ENCODE measurements at places on chromosomes 12 and 14.

DNA sequence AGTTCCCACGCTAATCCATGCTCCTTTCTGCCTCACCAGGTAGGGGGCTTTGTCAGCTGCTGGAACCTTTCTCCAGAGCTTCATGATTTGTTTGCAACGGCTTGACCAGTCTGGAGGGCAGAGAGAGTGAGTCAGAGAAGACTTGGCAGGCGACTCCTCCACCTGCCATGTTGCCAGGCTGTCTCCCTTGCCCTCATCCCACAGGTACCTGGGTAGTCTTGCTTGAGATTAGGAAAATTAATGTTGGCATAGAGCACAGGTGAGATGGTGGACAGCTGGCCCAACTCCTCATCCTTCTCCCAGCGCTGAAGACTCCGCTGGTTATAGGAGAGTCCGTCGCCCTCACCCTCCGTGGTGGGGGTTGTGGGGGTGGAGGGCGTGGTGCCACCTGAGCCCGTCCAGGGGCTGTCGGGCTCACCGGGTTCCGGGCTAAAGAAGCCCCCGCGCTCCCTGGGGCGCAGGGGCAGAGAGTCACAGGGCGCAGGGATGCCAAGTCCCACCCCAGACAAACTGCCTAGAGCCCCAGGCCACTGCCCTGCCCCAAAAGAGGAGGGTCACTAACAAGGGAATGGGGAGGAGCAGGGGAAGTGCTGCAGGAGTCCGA, 18.6 kb downstream of the KMT2D start:
- no peak for DNase-seq

GRCh38 chr12:69824966-69825560, at the start of gene MYRFL:
MYRFL (plus strand) TSS chr12:69825227; CDS start chr12:69825518, 291 bp downstream.
- DNase-seq, result no peak

DNA sequence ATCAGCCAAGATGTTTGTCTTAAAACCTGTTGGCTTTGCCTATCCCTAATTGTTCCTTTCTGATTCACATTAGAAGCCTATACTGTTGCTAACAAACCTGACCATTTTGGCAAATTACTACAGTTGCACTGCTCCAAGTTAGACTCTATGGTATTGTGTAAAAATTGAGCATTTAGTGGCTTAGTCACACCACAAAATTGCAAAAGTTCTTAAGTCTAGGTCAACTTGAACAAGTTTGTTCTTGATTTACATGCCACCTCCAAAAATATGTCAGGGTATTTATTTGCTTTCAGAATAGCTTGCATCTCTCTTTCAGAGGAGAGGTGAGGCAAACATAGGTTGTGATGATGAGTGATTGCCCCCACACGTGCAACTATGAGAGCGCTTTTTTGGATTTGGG, 27.0 kb upstream of the PTHLH start:
- no peak for DNase-seq

DNA sequence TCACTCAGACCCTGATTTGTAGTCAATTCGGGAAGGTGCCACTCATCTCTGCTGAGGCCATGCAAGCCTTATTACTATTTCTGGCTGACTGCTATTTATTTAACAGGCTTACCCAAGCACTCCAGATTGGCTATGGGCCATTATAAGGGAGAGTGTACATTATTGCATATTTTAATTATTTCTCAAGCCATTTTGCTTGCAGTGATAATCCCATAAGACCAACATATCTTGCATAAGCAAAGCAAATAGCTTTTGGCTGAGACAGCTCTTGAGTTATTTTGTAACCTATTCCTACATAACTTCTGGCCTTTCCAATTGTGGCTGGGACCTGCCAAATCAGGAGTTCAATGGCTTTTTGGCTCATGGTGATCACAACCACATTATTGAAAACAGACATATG, 509.6 kb upstream of the USP15 start:
- DNase-seq, result no peak

- no peak for DNase-seq
Measured at GRCh38 chr14:72045271-72045670, 113.0 kb downstream of the RGS6 start.

DNA sequence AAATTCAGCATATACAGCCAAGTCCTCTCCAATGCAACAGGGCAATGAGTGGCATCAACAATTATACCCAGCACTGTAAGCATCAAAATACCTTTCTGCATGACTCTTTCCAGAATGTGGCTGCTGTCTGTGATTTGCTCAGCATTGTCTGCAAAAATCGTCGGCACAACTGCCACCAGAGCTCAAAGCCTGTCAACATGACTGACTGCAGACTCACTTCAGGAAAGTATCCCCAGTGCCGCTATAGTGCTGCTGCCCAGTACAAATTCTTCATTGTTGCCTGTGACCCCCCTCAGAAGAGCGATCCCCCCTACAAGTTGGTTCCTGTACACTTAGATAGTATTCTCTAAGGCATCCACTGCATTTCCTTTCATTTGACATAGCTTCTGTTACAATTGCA, 735 bp downstream of the RNASE6 start:
- no peak for DNase-seq

DNA sequence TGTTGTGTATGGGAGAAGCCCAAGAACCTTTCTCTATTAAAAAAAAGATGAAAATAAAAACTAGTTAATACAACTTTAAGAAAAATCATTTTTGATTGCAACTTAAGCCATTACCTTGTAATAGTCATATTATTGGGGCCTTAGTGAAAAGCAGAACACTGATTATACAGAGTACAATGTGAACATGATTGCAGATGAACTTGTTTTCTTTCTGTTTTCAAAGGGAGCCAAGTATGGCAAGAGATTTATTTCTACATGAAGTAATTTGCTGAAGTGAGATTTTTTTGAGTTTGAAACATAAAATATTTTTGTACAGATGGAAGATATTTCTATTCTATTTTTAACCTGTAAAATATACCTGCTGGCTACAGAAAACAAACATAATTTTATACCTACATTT, 104.9 kb downstream of the GPR135 start:
- no peak for DNase-seq

- no peak for DNase-seq
Measured at GRCh38 chr12:130441771-130442760, 104.4 kb downstream of the PIWIL1 start.

GRCh38 chr14:27836386-27836785, 930.2 kb upstream of the FOXG1 start:
- no peak for DNase-seq

GRCh38 chr14:89324501-89325298, 92.3 kb downstream of the FOXN3 start:
- DNase-seq, result peak; percentile 62

DNA sequence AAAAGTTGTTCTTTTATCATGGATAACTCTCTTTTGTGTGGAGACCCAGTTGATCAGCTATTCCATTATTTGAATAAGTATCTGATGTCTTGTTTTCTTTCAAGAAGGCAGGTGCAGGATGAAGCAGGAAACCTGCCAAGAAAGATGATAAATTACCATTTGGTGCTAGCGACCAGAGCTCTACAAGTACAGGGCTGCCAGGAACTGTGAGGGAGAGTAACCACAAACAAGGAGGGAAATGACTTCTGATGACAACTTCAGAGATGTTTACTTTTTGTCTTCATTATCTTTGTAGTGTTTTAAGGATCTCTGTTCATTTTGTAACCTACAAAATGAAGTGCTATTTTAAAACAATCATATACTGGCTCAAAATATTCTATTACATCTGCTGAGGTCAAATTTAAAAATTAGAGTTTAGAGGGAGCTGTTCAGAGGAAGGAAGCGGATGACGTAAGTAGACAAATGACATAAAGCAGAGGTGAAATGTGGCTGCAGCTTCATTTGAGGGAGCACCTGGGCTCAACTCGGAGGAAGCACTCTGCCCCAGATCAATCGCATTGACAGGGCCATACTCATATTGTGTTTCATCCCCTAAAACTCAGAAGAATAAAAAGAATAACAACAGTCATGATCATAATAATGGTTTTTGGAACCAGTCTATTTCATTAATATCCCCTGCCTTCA, 226.8 kb downstream of the C12orf42 start:
- DNase-seq, result no peak

- DNase-seq, result no peak
Measured at GRCh38 chr12:16506394-16506793, 99.6 kb downstream of the LMO3 start.

DNA sequence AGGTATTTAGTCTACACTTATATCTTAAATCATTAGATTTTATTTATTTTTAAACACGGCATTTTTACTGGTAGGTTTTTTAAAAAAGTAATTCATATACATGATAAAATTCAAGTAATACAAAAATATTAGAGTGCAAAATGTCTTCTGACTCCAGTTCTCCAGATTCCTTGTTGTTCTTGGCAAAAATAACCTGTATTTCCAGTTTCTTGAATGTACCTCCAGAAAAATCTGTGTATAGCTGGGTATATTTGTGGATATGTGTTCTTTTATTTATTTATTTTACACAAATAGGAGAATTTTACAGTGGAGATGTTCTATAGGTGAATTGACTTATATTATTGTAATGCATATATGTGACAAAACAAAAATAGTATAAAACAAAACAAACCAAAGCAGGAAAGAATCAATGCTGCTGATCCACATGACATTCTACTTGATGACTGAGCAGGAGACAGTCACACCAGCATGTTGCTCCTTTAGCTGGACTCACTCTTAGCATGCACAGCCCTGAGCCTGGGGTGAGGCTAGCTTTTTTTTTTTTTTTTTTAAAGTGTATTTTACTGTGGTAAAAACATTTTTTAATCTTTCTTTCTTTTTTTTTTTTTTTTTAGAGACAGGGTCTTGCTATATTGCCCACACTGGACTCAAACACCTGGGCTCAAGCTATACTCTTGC, 42.2 kb upstream of the SLC38A2 start:
- no peak for DNase-seq

GRCh38 chr12:131137009-131137835, 183.5 kb downstream of the ADGRD1 start:
- no peak for DNase-seq

- DNase-seq, result no peak
Measured at GRCh38 chr12:75923964-75924666, 107.5 kb downstream of the PHLDA1 start.

- no peak for DNase-seq
Measured at GRCh38 chr12:47989666-47990065, 14.6 kb downstream of the COL2A1 start.

GRCh38 chr14:91845652-91846051, 21.7 kb downstream of the TC2N start:
- no peak for DNase-seq

DNA sequence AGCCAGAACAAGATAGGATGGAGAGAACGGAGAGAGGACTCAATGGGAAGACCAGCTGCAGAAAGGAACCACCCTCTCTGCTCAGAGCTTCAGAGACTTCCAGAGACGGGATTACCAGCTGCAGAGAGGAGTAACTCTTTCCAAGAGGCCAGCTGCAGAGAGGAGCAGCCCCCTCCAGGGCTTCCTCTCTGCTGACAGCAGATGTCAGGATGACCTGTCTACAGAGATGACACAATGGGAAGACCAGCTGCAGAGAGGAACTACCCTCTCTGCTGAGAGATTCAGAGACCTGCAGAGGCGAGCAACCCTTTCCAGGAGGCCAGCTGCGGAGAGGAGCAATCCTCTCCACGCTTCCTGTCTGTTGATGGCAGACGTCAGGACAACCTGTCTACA, 61.8 kb downstream of the KLRG1 start:
- no peak for DNase-seq

DNA sequence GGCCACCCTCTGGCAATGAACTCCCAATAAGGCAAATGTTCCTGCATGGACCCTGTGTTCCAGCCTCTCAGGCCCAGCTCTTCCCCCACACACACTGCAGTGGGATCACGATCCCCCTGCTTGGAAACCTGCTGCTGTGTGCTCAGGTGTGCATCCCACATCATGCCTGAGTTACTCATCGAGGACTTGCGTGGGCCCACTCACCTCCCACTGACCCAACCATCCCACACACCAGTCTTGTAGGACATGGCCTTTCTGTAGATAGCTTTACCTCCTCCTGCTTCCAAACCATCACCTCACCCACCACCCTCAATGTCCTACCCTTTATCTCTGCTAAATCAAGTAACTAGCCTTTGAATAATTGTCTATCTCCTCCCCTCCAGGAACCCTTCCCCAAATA, 24.6 kb downstream of the NPC2 start:
- no peak for DNase-seq

DNA sequence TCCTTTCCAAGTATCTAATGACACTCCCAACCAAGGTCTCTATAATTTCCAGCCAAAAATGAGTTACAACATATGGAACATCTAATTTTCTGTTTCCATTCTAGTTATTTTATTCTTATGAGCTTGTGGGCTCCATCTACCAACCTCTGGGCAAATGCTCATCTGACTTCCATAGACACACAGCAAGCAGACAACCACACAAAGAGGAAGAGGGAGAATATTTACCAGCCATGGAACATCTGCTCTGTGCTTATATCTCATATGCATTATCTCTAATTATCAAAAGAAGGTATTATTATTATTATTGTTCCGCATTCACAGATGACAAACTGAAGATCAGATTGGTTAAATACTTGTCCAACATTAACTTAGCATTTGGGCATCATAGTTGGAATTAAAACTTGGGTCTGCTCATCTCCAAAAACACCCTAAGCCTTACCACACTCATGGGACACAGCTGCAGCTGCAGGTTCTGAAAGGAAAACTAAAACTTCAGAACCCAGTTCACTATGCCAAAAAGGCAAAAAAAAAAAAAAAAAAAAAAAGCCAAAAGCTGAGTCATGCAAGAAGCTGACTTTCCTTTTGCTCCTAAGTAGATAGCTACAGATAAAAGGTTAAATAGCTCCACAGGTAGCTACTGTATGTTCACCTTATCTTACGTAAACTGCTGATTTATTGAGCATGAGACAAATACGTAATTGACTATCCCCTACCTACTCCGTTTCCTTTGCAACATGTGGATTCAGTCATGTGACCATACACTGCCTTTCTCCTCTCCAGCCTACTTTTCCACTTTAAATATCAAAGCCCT, 23.6 kb upstream of the TCL1B start:
- DNase-seq, result peak; percentile 50

GRCh38 chr14:54686871-54687749, 120.2 kb downstream of the SAMD4A start:
- no peak for DNase-seq

GRCh38 chr12:91138337-91138920, 27.1 kb upstream of the LUM start:
- no peak for DNase-seq

DNA sequence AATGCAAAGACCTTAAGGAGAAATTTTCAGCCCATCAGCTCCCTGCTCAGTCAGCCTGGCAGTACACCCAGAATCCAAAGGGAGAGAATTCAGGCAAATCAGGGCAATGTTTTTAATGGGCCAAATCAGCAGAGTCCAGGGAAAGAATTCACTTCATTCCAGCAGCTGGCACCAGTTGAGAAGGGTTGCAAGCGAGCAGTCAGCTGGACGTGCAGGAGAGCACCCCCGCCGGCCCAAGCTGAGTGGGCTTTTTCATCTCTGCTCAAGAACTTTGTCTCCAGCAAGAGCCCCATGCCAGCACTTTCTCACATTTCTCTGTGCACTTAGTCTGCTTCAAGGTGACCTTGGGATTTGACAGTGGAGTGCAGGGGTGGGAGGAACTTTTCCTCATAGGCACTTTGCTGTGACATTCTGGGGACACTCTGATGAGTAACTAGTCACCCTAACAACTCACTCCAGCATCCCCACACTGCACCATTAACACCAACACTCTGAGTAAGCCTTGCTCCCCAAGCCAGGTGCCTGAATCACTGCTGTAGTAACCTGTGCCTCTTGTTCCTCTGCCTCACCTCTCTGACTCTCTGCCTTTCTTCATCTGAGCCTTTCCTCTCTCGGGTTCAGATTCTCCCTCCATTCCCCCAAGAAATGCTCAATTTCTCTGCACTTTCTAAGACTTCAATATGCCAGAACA, 2.2 kb downstream of the ENDOU start:
- no peak for DNase-seq

GRCh38 chr14:68312884-68313610, 479.8 kb downstream of the ZFP36L1 start:
- DNase-seq, result peak; percentile 44
